ENCODE measurements at places on chromosomes 1 and 21. TPM values are rescaled to one million over a fixed set of nuclear protein-coding genes. Genes with fewer than 3 reads are reported as not detected.

The MTARC2 gene
- polyA plus RNA-seq: 9.8 TPM

- DNase-seq: peak; percentile 54
Measured at GRCh38 chr1:167059045-167059808, 30.9 kb downstream of the GPA33 start.

DNA sequence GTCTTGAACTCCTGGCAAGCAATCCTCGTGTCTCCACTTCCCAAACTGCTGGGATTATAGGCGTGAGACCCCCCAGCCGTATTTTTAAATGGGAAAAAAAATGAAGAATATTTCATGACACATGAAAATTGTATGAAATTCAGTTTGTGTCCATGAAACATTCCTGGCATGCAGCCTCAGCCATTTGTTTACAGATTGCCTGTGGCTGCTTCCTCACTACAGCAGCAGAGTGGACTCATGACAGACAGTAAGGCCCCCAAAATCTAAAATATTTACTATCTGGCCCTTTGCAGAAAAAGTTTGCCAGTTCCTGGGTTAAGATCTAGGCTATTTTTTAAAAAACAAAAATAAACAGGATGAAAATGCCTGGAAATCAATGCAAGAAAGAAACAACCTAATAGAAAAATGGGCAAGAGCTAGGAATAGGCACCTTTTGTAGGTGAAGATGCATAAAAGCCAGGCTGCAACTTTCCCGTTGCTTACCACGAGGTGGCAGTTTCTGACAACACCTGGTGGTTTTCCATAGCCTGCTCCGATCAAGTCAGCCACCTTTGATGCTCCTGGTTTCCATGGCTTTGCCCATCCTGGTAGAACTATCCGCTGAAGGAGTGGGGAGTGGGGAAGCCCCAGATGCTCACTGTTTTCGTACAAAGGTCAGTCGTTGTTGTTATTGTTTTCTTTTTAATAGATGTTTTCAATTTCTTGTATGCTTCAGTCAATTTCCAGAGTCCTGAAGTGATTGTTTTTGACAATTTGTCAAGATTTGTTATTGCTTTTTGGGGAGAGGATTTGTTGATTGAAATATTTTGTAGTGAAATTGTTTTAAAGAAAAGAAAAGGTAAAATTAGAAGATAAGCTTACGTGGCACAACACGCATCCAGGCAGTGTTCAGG is 24.3 kb downstream of the UBE2Q1 start:
- no peak for DNase-seq

The ALPL gene
- 0.92 TPM for polyA plus RNA-seq

- no peak for DNase-seq
Measured at GRCh38 chr1:164895026-164895912, 336.3 kb downstream of the PBX1 start.

GRCh38 chr1:19525607-19526545 is 40.5 kb upstream of the CAPZB start:
- no peak for DNase-seq

GRCh38 chr1:180633057-180634056 is 1.5 kb downstream of the XPR1 start:
- DNase-seq: peak; percentile 12

GRCh38 chr1:67987046-67987799 is 63.2 kb downstream of the DIRAS3 start:
- DNase-seq: no peak

GRCh38 chr1:74180490-74180889 is 17.5 kb downstream of the LRRIQ3 start:
- no peak for DNase-seq

- DNase-seq: peak; percentile 45
Measured at GRCh38 chr1:155051777-155052398, 772 bp downstream of the ADAM15 start.

The MUTYH gene
- 12.3 TPM for polyA plus RNA-seq

The PLPPR4 gene
- not detected for polyA plus RNA-seq

The DNALI1 gene
- polyA plus RNA-seq: 5.7 TPM

The FAM151A gene
- polyA plus RNA-seq: not detected

DNA sequence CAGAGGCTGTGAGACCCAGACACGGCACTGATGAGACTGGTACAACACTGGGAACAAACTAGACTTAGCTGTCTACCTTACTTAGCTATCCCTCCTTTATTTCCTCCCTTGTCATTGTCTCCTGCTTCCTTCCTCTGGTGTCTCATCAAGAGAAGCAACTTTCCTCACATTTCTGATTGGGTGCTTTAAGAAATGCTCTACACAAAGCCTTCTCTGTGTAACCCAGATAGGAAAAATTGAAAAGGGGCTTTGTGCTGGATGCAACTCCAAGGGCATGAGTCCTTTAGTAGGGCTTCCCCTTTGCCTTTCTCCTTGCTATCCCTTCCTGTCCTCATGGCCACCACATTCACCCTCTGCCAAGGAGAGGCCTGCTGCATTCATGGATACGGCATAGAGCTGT is 274.5 kb downstream of the VAV3 start:
- no peak for DNase-seq
